Stimulated activated CD8-positive, alpha-beta memory T cell treated with anti-CD3 and anti-CD28 coated beads, Interleukin-4, amount 100 ng/mL, for 1 hour (primary cell): ENCODE measurements at places on chromosomes 5 and 9.

DNA sequence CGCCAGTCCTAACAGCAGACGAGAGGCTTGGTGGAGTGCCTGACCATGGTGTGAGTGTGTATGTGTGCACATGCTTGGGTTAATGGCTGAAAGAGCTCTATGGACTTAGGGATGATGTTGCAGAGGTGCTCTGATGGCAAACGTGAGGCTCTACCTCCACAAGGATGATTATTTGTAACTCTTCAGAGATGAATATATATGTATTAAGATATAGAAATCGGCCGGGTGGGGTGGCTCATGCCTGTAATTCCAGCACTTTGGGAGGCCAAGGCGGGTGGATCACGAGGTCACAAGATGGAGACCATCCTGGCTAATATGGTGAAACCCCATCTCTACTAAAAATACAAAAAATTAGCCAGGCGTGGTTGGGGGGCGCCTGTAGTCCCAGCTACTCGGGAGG lies 253.4 kb upstream of the CDH18 start:
- DNase-seq = no peak

GRCh38 chr5:39190311-39191102 lies 28.9 kb downstream of the FYB1 start:
- DNase-seq = no peak

- DNase-seq = no peak
Measured at GRCh38 chr9:126788634-126789349, 16.0 kb upstream of the ZBTB43 start.

DNA sequence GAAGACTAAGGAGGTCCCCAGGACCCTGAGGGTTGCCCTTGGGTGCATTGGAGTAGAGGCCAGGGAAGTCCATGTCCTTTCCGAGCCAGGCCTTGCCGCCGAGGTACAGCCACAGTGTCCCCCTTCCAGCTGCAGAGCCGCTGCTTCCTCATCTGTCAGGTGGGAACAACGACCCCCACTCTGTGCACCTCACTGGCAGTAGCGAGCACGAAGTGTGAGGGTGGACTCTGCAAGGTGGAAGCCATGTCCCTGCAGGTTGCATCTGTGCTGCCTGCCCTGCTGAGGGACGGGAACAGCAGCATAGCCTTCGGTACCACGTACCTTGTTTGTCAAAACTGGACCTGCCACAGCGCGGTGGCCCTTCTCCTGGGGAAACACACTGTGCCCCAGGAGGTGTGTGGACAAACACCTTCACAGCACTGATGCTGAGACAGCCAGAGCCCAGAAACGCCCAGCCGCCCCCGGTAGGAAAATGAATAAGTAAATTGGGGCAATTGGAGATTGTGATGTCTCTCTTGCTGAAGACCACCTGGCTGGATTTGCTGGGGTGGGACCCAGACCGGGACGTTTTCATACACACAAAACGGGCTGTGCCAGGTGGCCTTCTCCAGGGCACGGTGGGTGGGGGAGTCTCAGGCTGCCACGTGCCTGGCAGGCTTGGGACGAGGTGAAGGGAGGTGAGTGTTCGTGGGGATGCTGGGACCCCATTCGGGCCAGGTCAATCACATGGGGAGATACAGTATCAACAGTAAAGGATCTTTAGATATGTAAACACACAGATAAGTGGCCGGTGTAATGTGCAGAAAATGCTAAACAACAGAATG lies 157.3 kb downstream of the RXRA start:
- no peak for DNase-seq

- no peak for DNase-seq
Measured at GRCh38 chr5:80302636-80303035, 17.2 kb upstream of the SPZ1 start.

DNA sequence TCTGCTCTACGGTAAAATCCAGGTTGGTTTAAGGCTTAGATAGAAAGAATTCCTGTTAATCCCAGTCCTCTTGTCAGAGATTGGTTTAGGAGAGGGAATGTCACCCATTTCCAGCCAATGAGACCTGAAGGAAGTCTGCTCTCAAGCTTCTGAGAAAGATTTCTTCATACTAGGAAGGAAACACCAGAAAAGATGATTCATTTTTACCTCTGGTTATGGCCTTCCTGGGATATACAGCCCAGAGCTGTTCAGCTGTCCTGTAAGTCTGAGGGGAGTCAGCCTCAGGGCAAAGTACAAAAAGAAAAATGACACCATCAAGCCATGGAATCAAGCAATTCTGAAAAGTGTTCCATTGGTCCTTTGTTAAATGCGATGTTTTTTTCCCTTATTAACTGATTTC lies 18.6 kb upstream of the CFAP95 start:
- DNase-seq = no peak

DNA sequence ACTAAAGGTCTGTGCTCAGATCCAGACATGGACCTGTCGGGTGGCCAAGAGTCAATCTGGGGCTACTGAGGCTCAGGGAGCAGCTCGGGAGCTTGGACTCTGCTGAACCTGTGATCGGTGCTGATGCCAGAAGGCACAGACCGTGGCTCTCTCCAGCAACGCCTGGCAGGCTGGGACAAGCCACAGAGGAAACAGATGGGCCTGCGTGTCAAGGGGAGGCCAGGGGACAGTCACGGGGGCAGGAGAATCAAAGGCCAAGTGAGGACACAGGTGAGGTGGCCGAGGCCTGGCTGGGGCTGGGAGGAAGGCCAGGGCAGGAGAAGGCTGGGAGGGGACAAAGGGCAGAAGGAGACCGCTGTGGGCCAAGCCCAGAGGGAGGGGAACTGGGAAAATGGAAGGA lies 43.4 kb downstream of the EPB41L4B start:
- DNase-seq = no peak

- no peak for DNase-seq
Measured at GRCh38 chr5:143931476-143931875, 119.5 kb downstream of the HMHB1 start.

- DNase-seq = no peak
Measured at GRCh38 chr9:87502391-87503221, 4.9 kb downstream of the DAPK1 start.
